AG20443 (cell line): ENCODE measurements at places on chromosomes 3 and 15.

- DNase-seq, result no peak
Measured at GRCh38 chr3:90040554-90040953, 933.1 kb downstream of the EPHA3 start.

DNA sequence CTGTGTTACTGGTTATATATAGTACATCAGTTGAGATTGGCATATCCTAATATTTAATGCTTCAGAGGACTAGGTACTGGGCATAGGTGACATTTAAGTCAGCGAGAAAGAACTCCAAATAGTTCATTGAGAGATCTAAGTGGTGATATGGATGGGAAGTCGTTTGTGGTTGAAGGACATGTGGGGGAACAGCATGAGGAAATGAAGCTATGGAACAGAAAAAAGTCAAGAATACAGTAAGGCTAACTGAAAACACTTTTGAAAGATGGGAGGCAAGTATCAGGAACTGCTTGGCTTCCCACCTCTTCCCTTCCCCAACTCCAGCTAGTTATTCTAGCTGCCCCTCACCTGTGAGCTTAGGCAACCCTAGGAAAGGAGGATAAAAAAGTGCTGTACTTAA, 3.7 kb upstream of the MYO5A start:
- no peak for DNase-seq

DNA sequence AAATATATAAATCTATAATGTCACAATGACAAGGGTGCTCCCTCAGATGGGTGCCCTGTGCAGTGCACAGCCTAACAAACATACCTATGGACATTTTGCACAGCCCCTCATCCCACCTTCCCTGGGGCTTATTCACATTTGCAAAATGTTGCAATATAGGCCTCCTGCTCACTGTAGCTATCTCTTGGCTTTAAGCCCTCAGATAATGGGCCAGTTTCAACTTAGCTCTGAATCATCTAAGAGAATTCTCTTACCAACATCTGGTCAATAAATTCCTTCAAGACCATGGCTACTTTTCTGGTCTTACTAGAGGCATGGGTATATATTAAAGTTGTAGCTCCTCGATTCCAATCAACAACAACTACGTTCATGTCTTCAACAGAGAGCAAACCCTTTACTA, 17.9 kb downstream of the LIPH start:
- no peak for DNase-seq

DNA sequence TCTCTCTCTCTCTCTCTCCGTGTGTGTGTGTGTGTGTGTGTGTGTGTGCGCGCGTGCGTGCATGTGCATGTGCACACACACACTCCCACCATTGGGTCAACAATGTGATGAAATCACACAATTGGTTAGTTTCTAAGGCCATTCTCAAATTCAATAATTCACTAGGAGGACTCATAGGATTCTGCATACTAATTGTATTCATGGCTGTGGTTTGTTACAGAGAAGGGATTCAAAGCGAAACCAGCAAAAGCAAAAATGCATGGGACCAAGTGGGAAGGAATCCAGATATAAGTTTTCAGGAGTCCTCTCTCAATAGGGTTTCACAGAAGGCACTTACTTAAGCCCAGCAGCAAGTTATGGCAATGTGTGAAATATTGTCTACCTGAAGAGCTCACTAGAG, 515.0 kb downstream of the PYDC2 start:
- DNase-seq, result no peak

GRCh38 chr3:128262457-128262856, 109.2 kb downstream of the EEFSEC start:
- no peak for DNase-seq

GRCh38 chr3:139304383-139304782, 39.4 kb upstream of the MRPS22 start:
- DNase-seq, result no peak

- no peak for DNase-seq
Measured at GRCh38 chr3:58326267-58326900, 6.3 kb upstream of the PXK start.

DNA sequence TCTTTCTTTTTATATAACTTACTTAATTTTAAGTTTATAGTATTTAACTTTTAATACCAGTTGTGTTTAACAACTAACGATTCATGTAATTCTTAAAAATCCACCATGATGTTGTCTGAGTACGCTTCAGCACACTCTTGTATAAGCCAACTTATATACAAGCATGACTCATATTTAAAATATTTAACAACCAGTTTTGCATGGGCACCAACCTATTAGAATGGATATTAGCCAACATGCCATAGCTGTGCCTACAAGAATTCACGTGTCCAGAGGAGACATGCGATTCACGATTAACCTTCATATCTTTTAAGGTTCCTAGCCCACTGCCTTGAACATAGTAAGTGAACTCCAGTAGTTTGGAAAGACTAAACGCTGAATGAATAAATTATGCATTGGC, 1023.2 kb downstream of the TBL1XR1 start:
- DNase-seq, result no peak

DNA sequence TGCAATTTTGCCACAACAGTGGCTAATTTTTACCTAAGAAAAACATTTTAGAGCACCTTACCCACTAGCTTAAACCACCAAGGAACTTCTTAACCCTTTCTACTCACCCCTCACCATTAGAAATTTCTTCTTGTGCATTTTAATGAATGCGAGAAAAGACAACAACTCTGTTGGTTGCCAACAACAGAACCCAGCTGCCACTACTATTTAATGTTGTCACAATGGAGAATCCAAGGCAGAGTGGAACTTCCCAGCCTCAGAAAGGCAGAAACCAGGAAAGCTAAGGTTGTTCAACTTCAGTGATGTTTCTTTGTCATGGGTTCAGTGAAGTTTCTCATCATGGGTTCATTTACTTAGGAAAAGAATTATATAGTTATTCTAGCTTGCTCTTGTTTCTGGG, 325.2 kb upstream of the ARL6 start:
- DNase-seq, result no peak

- DNase-seq, result no peak
Measured at GRCh38 chr15:35863655-35864054, 317.7 kb upstream of the DPH6 start.

DNA sequence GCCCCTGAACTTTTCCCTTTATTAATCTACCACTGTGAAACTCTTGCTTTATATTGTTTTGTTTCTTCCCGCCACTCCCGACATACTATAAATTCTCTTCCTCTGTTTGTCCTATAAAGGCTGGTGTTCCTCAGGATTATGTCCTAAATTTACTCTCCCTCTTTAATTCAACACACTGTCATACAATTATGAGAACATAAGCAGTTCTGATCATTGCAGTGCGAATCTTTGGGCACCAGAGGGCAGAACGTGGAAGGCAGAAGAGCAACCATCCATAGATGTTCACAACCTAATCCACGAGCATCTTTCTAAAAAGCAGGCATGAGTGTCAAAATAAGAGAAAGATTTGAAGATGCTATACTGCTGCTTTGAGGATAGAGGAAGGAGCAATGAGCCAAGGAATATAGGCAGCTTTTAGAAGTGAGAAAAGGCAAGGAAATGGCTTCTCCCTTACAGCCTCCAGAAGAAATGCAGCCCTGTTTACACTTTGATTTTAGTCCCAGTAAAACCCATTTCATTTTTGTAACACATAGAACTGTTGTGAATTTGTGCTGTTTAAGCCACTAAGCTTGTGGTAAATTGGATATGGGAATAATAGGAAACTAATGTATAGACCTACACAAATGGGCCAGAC, 179.4 kb downstream of the GBE1 start:
- peak; percentile 26 for DNase-seq

DNA sequence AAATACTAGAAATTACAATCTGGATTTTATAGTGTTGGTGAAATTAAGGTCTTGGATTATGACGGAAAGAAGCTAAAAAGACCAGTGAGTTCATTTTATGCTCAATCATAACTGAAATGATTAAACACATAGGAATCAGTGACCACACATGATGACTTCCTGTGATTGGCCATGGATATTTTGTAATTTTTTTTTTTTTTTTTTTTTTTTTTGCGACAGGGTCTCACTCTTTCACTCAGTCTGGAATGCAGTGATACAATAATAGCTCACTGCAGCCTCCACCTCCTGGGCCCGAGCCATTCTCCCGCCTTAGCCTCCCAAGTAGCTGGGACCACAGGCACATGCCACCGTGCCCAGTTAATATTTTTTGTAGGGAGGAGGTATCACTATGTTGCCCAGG, 47.4 kb downstream of the PAQR5 start:
- peak; percentile 38 for DNase-seq

DNA sequence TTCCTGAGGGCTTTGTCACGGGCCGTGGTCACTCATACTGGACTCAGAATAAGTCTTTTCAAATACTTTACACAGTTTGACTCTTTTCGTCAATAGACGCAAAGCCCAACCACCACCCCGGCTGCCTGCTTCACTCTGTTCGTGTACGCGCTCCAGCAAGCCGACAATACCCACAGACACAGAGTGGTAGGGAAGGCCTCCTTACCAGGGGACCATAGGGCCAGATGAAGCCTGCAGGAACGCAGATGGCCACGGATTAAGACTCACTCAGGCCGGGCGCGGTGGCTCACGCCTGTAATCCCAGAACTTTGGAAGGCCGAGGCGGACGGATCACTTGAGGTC, 29.7 kb downstream of the EFCAB12 start:
- DNase-seq, result peak; percentile 55

DNA sequence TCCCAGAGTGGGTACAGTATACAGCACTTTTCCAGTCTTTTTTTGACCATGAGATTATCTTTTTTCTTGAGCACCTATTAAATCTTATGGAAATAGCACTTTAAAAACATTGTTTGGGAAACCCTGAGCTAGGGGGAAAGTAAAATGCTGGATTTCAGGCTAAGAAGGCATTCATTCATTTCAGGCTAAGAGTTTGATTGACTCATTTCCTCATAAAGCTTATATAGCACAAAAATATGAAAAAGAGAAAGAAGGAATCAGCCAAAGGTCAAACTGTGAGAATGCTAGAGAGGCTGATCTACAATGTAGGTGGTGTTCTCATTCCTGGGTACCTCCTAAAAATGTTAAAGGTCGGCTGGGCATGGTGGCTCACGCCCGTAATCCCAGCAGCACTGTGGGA, 10.5 kb downstream of the TTC23 start:
- no peak for DNase-seq

- no peak for DNase-seq
Measured at GRCh38 chr3:123290107-123290930, 88.6 kb downstream of the SEC22A start.

- peak; percentile 0 for DNase-seq
Measured at GRCh38 chr15:100728371-100729201, 126.2 kb downstream of the ASB7 start.

DNA sequence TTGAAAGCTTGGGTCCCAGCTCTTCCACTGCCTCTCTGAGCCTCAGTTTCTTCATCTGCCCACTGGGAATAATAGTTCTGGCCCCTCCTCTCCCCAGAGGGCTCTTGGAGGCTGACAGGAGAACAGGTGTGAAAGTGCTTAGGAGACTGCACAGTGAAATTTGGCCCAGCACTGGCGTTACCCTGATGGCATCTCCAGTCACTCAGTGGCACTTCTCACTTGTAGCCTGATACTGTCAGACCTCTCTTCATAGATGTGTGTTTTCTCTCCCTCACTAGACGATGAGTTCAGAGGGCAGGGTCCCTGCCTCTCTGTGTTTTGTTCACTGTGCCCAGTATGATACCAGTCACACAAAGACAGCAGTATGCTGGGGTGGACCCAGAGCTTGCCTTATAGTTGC, 22.2 kb upstream of the IGDCC3 start:
- DNase-seq, result no peak
